ENCODE measurements at places on chromosomes 5 and 9.

DNA sequence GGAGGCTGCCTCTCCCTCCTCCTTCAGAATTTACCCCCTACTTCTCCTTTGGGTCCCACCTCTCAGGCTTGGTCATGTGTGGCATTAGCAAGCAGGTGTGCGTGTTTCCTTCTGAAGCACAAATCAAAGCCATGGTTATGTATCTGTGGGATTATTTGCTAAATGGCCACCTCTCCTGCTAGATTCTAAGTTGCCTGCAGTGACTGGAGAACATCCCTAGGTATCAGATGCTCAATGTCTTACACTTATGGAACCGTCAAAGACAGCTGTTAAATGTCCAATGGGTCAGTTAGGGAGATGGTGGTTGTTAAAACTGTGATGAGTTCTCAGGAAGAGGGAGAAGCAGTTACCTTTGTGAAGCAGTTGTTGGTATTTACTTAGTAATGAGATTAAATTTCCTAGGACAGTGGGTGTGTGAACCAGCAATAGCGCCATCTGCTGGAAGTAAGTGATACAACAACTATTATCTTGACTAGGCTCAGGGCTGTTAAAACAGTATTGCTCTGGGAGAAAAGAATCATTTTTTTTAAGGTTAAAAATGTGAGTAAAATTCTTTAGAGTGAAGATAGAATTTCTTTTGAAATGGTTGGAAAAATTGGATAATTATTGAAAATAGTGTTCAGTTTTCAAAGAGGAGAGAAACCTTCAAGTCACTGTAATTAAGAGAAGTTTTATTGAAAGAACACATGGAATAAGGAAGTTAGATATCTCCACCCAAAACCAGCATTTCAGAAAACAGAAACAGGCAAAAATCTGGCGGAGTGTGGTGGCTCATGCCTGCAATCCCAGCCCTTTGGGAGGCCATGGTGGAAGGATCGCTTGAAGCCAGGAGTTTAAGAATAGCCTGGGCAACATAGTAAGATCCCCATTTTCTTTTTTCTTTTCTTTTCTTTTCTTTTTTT, 71.3 kb downstream of the TMC1 start:
- ATAC-seq: peak; percentile 86

DNA sequence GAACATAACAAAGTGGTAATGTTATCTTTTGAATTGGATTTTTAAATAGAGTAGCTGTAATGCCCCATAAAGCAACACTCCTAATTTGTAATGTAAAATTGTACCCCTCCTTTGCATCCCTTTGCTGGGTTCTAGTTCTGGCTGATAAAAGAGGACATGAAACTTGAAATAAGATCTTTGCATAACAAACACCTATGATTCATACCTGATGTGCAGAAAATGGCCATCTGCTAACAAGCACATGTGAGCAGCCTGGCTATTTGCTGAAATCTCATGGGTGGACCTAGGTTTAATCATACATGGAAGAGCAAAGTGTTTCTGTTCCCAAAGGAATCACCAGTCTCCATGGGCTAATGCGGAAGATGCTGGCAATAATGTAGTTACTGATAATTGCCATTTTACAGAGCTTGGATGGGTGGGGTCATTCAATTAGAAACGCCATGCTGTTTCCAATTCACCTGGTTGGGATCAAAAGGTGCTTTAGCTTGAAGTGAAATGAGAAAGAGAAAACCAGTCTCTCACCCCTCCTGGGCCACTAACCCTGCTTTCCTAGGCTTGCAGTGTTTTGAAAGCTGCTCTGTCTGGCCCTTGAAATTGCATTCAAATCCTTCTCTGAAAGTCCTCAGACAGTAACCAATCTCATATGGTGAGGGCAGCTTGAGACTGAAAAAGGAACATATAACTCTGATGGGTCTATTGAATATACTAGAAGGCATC, 585.1 kb downstream of the TLE4 start:
- no peak for ATAC-seq

- ATAC-seq: peak; percentile 82
These were observed 43.4 kb upstream of the TMC1 start for GRCh38 chr9:72477930-72478518.

- peak; percentile 34 for ATAC-seq
These were observed 3.4 kb downstream of the IL13 start for GRCh38 chr5:132661231-132662003.

DNA sequence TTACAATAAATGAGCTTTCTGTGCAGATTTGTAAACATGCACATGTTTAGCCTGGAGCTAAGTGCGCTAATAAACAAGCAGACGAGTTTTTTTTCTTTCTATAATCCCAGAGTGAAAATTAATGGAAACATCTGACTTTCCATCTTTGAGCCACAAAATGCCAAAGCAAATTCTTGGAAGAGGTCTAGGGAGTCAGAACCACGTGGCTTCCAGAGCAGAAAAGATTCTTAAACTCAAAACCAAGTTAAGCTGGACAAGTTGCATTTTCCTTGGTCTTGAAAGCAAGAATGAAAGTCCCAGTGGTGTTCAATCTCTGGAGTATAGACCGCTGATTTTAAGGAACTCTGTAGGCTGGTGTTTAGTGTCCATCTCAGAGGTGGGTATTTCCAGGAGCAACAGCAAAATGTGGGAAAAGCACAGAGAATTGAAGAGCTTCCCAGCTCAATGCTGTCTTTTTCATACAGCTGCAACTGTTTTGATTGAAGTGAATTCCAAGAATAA, 71.4 kb downstream of the MYO10 start:
- no peak for ATAC-seq

DNA sequence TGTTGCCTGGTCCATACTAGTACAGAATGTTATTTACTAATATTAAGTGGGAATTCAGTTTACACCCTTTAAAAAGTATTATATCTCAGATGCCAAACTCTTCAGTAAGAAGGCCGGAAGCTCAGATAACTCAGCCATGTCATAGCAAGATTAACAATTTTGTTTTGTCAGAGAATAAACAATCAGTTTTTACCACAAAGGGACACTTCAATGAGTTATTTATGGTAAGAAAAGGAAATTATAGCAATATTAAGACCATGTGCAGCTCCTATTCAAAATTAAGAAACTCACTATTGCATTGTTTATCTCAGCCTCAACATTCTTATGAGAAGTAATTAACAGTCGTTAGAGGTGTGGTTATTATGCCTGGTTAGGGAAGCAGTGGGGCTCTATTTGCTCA, 13.1 kb upstream of the ARL15 start:
- no peak for ATAC-seq

DNA sequence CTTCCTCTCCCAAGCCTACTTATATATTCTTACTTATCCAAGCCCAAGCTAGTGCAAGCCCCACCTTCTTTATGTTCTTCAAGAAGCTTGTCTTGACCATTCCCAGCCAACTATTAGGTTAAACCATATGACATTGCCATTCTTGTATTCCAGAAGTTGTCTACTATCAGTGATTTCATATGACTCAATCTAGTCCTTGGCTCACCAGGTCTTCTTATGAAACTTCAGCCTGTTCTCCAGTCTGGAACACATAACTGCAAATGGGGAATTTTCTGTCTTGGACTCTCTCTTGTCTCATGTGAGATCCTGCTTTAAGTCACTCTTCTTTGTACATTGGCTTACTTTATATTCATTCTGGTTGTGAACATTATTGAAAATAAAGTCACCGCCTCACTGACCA, 130.7 kb downstream of the TTLL11 start:
- ATAC-seq: peak; percentile 3

DNA sequence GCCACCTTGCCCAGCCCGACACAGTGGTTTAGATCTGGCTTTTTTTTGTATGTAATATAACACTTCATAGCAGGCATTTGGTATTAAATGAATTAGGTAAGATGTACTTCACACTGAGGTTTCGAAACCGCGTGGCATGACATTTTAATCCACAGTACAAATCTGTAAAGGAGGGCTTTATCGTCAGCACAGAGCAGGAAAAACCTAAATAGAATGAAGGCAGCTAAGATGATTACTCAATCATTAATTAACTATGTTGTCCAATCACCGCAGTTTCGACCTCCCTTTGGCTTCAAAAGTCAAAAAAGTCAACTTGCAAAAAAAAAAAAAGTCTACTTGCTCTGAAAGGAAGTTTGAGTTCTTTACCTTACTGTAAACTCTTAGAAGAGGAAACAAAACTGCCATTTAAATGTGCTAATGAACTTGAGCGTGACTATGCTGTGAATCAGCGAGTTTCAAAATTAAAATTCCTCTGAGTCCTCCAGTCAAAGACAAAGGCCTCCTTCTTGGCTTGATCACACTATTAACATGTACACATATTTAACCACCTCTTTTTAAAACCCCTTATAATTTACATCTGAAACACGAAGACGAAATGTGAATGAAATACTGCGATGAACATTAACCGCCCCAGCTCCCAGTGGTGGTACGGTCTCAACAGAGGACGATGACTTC, 698 bp upstream of the SEC24A start:
- ATAC-seq: peak; percentile 2

- peak; percentile 71 for ATAC-seq
These were observed 163.2 kb downstream of the ARRDC3 start for GRCh38 chr5:91219803-91220371.

- ATAC-seq: no peak
These were observed 938.5 kb upstream of the ACO1 start for GRCh38 chr9:31445960-31446359.

DNA sequence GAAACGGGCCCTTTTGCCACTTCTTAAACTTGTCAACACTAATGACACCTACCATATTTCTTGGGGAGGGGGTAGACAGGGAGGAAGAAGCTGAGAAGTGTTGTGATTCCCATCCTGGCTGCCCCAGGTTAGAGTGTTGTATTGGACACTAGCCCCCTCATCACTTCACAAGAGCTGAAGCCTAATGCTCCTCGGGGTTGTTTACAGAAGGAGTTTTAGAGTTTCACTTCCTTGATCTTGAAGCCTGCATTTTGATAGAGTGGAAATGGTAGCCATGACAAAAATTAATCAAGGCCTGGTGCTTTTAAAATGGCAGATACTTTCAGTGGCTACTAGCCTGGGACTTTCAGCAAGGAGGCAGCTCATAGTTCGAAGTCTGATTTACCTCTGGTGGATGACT, 11.0 kb upstream of the FAM120AOS start:
- no peak for ATAC-seq

GRCh38 chr9:70494221-70494620, 79.8 kb upstream of the KLF9 start:
- ATAC-seq: no peak

DNA sequence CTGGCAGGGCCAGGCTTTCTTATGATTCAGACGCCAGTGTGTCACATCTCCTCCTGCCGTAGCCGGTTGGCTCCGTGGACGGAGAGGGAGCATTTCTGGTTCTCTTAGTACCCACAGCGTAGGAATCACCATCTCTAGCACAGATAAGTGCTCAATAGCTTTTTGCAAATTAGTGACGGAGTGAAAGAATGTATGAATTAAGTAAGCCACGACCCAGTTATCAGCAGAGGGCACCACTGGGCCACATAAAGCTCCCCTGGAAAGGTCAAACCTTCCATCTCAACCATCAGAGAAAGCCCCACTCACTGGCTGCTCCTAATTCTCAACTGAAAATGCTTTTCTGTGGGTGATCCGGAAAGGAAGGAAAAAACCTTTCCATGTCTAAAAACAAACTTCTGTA, 317.0 kb upstream of the ADCY2 start:
- no peak for ATAC-seq

DNA sequence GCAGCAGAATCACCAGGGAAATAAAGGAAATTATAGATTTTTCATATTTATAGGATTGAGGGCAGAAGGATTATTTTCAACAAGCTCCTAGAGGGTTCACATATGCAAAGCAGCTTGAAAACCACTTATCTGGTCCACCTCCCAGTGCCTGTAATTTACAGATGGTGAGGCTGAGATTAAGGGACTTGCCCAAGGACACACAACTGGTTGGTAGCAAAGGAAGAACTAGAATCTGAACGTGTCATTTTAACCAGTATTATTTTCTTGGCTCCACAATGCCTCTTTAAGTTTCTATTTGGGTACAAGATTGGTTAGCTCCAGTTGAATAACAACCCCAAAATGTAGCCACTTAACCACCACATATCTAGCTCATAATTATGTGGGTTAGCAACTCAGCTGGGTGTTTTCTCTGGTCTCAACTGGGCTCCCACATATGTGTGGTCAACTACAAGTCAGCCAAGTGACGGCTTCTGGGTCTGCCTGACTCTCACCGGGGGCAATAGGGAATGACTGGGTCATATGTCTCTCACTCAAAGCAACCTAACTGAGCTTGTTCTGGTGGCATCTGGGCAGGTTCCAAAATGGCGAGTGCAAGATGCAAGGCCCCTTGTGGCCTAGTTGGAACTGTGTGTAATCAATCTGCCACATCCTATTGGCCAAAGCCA, 127.7 kb downstream of the ZDHHC21 start:
- ATAC-seq: no peak

GRCh38 chr9:27622693-27623340, 49.5 kb upstream of the C9orf72 start:
- no peak for ATAC-seq

GRCh38 chr5:82329393-82329792, 51.2 kb upstream of the RPS23 start:
- ATAC-seq: no peak

GRCh38 chr5:159156426-159157238, 52.7 kb downstream of the RNF145 start:
- peak; percentile 94 for ATAC-seq

- ATAC-seq: no peak
These were observed 8.0 kb downstream of the CEP72 start for GRCh38 chr5:620152-620551.

- ATAC-seq: peak; percentile 98
These were observed 7.3 kb downstream of the SRFBP1 start for GRCh38 chr5:121968910-121969607.

GRCh38 chr5:69187342-69187741, 2.0 kb upstream of the CENPH start:
- ATAC-seq: no peak

GRCh38 chr9:72913382-72914009, 39.4 kb downstream of the ALDH1A1 start:
- no peak for ATAC-seq

- ATAC-seq: no peak
These were observed 19.4 kb downstream of the GOLM1 start for GRCh38 chr9:86079865-86080469.

GRCh38 chr9:9791611-9792010, 821.2 kb downstream of the PTPRD start:
- no peak for ATAC-seq

DNA sequence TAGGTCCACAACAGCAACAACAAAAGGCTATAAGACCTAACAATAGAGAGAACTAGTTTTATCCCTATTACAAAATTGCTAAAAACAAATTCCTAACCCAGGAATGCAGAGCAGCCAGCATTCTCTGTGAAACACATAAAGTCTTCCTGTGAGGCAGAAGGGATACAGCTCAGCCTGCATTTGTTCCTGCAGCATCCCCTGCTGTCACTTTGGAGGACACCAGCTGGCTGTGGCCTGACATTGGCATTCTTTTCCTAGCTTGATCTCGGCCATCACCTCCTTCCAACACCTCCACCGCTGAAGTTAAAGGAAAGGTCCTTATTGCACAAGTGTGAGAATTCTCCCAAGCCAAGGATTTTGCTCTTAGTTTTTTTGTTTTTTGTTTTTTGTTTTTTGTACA, 186.1 kb downstream of the SNCAIP start:
- ATAC-seq: no peak

GRCh38 chr9:8917956-8918739, 1118.6 kb upstream of the DMAC1 start:
- ATAC-seq: no peak

- no peak for ATAC-seq
These were observed 767 bp upstream of the ZDHHC11 start for GRCh38 chr5:851553-851952.

GRCh38 chr9:107214915-107215314, 68.2 kb upstream of the RAD23B start:
- ATAC-seq: peak; percentile 55

All from SK-N-SH treated with all-trans-retinoic acid at 6 μM for 48 hours (cell line).